ENCODE measurements at places on chromosomes 1 and 21.

- no peak for DNase-seq
These were observed 7.9 kb upstream of the DISC1 start for GRCh38 chr1:231618609-231619256.

GRCh38 chr1:202241376-202242079 is 47.9 kb downstream of the LGR6 start:
- DNase-seq, result no peak

GRCh38 chr1:107000902-107001301 is 55.6 kb upstream of the PRMT6 start:
- DNase-seq, result no peak

DNA sequence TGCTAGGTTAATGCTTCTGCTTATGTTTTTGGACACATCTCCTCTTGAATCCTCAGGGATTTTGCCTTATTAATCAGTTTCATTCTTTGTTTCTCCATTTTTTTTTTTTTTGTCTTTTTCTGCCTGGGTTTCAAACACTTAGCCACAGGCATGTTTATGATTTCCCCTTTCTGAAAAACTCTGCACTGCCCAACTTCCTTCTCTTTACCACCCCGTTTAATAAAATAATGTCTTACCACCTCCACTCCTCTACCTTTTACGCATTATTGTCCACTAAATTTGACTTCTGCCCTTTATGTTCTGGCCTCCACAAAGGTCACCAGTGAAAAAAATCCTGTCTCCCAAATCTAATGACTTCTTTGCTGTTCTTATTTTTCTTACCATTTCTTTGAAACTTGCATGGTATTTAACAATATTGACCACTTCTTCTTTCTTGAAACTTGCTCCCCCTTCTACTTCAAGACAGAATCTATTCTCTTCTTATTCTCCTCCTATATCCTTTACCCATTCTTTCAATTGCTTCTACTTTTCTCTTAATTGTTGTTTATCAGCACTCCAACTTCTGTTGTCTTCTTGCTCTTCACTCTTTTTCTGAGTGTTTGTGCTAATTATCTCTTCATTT is 150.3 kb downstream of the TNFSF18 start:
- no peak for DNase-seq

DNA sequence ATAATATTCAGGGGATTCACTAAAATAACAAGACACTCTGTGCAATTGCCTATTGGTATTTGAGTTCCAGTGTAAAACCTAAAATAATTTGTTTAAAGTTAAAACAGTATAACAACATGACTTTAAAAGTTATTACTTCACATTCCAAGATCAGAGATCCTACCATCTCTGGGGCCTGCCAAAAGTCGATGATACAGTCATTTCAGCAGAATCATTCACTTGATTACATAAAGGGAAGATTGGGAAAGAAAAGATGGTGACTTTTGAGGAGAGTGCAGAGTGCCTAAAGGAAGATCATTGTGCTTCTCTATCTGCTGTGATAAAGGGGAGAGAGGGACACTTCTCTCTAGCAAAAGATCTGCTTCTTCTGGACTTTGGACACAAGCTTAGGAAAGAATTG is 784.4 kb upstream of the ADGRL4 start:
- DNase-seq, result no peak

- no peak for DNase-seq
These were observed 54.4 kb downstream of the SYT6 start for GRCh38 chr1:114099268-114099667.

- peak; percentile 10 for DNase-seq
These were observed 428.0 kb upstream of the BEND5 start for GRCh38 chr1:49204720-49205119.

DNA sequence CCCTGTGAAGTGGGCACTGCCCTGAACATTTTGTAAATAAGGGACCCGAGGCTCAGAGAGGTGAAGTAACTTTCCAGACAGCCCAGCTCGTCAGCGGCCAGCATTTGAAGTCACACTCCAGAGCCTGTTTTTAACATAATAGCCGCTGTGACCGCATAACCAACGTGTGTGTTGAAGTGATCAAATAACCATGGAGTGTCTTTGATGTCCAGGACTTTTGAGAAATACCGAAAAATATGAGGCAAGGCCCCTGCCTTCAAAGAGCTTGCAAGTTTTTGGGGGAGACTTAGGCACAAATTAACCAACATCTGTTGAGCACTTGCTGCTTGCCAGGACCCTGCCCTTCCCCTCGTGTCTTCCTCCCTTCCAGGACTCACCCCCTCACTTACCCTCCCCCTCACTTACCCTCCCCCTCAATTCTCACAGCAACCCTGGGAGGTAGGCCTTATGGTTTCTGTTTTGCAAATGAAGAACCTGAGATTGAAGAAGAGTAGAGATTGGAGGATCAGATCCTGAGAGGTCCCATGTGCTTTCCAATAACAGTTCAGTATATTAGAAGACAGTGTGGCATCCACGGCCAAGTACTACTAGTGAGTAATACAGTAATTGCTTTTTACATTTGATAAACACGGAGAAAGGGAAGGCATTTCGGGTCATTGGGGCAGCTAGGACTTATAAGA is 1.3 kb upstream of the SLC16A1 start:
- peak; percentile 73 for DNase-seq

DNA sequence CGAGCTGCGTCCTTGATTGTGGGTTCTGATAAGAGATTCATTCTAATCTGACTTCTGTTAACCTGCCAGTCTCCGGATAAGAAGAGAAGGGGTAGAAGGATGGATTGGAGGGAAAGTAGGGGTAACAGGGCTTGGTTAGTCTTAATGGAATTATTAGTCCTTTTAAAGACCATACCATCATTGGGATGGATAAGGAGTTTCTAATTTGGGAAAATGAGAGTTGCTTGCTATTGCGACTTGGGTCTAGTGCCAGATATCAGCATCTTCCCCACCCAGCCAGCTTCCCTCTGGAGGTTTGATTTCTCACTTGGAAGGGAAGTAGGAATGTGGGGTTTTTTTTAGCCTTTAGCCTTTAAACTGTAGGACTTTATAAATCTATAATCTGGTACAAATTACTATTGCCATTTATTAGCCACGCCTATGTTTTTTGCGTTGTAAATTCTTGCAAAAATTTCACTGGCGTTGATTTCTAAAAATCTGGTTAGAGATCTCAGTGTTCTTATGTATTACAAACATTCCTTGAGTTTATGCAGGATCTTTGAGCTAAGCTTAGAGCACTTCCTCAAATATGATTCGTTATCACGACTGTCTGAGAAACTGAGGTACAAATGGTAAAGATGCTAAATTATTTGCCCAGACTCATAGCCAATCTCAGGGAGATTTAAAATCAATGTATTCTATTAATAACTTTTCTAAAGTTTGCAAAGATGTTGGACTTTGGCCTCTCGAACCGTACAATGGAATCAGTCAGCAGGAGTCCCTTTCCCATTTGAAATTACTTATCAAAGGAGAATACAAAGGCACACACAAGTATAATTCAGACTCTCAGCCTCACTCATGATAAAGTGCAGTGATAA is 1.3 kb downstream of the FAM20B start:
- DNase-seq, result no peak

GRCh38 chr21:37562920-37563640 is 196.5 kb downstream of the DYRK1A start:
- no peak for DNase-seq

GRCh38 chr1:216389774-216390173 is 33.5 kb downstream of the USH2A start:
- DNase-seq, result no peak

- DNase-seq, result no peak
These were observed 371.3 kb downstream of the VAV3 start for GRCh38 chr1:107593501-107594209.

- no peak for DNase-seq
These were observed 2.1 kb downstream of the ADAMTS4 start for GRCh38 chr1:161196521-161197451.

- no peak for DNase-seq
These were observed 27.5 kb upstream of the ROR1 start for GRCh38 chr1:63746129-63746864.

GRCh38 chr1:94864821-94865220 is 44.7 kb downstream of the SLC44A3 start:
- no peak for DNase-seq

- no peak for DNase-seq
These were observed 249.8 kb downstream of the USH2A start for GRCh38 chr1:216173376-216173995.

DNA sequence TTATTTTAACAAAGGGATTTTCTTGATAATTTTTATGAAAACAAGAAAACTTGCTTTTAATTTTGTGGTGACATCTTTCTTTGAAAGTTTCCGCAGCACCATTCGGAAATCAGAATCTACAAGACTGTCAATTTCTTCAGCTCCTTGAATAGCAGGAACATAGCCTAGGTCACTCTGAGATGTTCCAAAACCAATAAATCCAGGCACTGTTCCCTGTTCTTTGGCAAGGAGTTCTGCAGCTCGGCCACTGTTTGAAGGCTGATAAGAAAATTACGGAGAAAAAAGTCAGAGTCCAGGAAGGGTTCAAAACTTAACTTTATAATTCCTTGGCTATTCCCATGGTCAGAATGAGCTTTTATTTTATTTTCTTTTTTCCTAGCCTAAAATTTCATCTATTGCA is 6.0 kb downstream of the LTN1 start:
- DNase-seq, result no peak

DNA sequence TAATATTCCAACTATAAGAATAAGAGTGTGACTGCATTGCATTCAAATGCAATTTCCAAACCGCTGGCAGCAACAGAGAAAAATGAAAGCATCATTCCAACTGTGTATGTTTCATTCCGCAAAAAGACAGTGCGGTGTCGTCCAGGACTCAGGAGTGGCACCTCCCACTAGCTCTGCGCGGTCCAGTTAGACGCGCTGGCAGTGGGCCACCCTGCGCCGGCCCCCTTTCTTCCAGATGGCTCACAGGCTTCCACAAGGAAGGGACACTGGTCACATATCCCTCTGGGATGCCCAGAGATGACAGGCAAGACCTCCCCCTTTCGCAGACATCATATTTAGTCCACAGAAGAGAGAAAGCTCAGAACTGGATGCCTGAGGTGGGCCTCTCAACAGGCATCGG is 11.9 kb downstream of the WRAP73 start:
- no peak for DNase-seq

DNA sequence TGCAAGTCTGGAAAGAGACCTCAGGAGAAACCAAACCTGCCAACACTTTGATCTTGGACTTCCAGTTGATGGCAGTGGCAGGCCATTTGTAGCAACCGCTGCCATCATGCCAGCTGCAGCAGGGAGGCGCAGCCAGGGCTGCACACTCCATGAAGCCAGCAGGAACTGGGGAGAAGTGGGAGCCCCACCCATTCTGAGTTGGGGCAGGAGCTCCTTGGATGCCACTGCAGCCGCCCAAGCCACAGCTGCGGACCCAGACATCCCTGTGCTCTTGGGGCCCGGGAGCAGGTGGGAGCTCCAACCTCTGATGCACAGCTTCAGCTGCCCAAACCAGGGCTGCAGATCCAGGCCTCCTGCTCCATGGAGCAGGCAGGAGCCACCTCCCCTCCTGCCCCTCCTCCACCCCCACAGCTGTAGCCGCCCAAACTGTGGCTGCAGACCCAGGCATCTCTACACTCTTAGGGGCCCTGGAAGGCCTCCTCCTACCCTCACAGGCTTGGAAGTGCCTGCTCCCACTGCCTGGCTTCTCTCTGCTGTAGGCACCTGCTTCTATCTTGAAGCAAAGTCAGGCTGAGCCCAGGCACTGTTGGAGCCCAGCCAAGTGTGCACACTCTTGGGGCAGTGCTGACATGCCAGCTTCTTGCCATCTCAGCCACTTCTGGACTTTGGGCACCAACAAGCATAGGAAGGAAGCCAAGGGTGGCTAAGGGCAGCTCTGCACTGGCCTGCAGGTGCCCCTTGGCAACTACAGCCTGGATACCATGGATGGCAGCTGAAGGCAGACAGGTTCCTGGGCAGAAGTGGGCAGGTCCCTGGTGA is 20.0 kb upstream of the DISP1 start:
- DNase-seq, result no peak

- DNase-seq, result no peak
These were observed 8.0 kb downstream of the TMPRSS2 start for GRCh38 chr21:41499920-41500319.

DNA sequence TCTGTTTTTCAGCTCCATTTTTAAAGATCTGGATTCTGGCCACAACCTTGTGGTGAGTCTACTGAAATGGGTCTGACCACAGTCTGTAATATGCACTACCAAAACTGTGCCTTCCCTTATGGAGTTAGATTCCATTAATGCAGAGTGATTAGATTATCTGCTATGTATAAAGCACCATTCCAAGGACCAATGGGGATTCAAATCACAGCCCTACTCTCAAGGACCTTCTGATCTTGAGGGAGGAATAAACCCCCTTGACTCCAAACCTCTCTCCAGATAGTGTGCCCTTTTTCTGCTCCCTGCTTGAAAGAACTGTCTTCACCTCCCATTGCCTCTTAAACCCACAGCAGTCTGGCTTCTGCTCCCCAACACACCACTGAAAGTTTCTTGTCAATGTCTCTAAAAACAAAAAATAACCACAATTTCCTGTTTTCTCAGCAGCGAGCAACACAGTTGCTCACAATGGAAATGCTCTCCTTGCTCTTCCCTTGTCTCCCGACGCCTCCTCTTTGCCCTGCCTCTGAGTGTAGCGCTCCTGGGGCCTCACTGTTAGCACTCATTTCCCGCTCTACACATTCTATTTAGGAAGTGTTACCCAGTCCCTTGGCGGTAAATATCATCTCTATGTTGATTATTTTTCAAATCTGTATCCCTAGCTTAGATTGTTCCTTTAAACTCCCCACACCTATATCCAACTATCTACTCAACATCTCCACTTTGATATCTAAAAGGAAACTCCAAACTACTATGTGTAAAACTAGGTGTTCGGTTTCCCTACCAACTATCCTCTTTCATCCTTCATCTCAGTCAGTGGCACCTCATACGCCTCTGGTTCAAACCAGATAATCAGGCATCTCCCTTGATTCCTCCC is 13.6 kb downstream of the PCNX2 start:
- no peak for DNase-seq

DNA sequence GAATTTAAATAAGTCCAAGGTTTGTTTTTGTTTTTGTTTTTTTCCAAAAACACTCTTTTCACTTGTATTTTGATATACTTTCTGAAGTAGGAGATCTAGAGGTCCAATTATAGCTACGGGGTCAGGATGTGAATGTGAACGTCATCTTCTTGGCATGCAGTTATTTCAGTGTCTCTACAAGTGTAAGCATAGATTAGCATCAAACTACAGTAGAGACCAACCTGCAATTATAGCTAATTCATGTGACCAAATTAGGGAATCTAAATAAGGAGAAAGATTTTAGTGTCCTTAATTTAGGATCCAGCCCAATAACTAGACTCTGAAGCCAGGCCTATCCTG is 107.3 kb upstream of the PALMD start:
- no peak for DNase-seq

- DNase-seq, result no peak
These were observed 12.4 kb downstream of the TTC4 start for GRCh38 chr1:54728027-54728426.
